Osteocyte (in vitro differentiated cells): ENCODE measurements at places on chromosomes 13 and 19.

GRCh38 chr19:2166741-2167738, 3.3 kb downstream of the DOT1L start:
- no peak for DNase-seq

- DNase-seq = no peak
These were observed 96.3 kb upstream of the TNFSF11 start for GRCh38 chr13:42477596-42478190.

DNA sequence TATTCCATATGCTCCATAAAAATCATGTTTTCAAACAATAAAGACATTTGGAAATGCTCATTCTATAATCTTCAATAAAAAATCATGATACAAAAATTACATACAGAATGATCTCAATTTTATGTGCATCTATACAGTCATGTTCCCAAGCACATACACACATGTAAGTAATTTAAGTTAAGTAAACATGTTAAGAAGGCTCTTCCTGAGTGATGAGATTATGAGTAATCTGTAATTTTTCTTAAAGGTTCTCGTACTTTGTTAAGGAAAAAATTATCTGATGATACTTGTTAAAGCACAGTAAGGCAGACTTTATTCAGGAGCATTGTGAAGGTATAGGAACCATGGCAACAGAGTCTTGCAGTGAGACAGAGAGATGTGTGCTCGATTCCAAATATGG, 30.0 kb upstream of the DLEU7 start:
- no peak for DNase-seq

DNA sequence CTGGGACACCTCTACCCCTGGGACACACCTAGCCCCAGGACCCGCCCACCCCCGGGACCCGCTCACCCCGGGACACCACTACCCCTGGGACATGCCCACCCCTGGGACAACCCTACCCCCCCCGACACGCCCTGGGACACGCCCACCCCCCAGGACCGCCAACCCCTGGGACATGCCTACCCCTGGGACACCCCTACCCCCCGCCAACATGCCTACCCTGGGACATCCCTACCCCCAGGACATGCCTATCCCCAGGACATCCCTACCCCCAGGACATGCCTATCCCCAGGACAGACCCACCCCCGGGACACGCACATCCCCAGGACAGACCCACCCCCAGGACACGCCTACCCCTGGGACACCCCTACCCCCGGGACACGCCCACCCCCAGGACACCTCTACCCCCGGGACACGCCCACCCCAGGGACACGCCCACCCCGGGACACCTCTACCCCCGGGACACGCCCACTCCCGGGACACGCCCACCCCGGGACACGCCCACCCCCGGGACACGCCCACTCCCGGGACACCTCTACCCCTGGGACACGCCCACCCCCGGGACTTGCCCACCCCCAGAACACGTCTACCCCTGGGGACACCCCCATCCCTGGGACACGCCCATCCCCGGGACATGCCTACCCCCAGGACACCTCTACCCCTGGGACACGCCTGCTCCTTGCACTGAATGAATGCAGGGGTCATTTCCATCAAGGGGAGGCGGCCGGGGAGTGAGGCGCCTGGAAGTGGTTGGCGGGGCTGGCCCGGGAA, 32.3 kb downstream of the ADPRHL1 start:
- DNase-seq = no peak

DNA sequence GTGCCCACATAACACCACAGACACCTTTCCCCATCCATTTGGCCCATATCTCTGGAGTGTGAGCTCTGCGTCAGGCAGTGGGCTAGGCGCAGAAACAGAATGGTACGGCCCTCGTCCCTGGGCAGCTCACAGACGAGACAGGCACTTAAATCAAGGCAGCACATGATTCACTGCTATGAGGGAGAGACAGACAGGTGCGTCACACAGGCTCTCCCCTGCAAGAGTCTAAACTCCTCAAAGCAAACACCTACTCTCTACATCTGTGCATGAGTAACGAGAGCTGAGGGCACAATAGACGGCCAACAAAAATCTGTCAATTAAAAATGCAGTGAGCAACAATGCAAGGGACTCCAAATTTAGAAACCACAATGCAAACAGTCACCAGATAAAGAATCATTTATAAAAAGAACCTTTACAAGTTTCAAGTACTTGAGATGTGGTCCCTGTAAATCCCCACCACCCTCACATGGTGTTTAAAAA, 348.9 kb downstream of the UQCRFS1 start:
- DNase-seq = no peak

- no peak for DNase-seq
These were observed 29.2 kb downstream of the ONECUT3 start for GRCh38 chr19:1782521-1782920.

DNA sequence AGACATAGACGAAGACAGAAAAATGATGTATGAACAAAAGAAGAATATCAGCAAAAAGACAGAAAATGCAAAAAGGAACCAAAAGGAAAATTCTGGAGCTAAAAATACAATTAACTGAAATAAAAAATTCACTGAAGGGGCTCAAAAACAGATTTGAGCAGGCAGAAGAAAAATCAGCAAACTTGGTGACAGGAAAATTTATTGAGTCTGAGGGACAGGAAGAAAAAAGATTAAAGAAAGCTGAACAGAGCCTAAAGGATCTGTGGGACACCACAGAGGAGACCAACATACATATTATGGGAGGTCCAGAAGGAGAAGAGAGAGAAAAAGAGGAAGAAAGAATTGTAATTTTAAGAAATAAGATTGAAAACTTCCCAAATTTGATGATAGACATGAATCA, 7.4 kb upstream of the LSR start:
- no peak for DNase-seq

DNA sequence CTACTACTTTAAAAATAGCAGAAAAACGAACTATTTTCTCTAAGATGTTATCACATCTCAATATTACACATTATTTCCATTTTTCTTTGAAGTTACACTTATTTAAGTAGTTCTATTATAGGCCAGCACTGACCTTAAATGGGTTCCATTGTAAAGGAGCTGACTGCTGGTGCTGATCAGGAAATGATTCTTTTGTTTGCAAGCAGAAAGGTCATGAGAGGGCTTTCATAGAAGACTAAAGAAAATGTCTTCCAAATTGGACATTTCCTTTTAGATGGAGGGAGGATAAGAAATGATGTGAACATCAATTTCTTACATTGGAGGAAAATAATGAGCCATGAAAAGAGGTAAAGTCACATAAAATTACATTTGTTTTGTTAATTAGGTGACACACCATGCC, 96.2 kb downstream of the SUCLA2 start:
- DNase-seq = no peak

- DNase-seq = no peak
These were observed 11.2 kb downstream of the FBN3 start for GRCh38 chr19:8138201-8138600.

GRCh38 chr19:5492635-5493409, 37.6 kb downstream of the ZNRF4 start:
- DNase-seq = no peak

DNA sequence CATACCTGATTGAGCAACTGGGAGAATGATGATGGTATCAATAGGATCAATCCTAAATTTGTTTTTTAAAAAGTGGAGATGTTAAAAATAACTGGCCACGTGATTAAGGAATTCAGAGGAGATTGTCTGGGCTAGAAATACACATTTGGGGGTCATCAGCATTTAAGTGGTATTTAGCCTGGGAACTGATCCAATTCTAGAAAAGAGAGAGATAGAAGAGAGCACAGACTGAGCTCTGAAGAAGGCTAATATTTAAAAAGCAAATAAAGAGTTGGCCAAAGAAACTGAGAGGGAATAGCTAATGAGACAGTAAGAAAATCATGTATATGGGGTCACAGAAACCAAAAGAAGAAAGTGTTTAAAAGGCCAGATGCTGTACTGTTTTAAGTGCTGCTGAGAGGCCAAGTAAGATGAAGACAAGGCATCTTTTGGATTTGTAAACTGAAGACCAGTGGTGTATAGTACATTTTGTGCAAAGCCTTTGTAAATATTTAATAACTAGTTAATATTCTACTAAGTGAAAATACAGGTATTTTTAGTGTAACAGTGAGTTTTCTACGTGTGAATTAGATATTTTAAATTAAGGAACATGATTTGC, 40.2 kb downstream of the UBL3 start:
- DNase-seq = no peak

DNA sequence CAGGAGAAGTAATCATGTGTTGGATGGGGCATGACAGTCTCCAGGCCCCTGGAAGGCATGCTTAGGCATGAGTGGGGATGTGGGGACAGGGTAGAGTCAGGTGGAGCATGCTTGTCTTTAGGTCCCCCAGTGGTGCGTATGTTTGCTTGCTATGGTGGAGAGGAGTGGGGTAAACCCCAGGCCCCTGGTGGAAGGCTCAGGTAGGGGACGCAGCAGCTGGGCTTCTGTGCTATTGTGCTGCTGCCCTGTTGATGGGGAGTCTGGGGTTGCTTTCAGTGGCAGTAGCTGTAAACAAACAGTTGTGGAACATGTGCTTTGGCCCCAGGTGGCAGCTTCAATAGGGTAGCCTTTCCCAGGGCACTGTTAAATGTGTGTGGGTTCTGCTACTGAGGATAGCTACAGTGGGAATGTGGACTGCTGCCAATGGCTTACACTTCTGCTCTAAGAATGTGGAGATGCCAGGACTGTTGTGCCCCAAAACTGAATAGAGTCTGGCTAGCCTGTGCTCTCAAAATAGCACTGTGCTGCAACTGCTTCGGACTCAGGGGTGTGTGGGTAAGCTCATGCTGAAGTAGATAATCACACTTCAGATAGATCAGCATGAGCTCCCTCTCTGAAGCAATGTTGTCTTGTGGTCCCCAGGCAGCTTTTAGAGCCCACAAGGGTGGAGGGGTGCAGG, 1257.3 kb downstream of the DIAPH3 start:
- no peak for DNase-seq

DNA sequence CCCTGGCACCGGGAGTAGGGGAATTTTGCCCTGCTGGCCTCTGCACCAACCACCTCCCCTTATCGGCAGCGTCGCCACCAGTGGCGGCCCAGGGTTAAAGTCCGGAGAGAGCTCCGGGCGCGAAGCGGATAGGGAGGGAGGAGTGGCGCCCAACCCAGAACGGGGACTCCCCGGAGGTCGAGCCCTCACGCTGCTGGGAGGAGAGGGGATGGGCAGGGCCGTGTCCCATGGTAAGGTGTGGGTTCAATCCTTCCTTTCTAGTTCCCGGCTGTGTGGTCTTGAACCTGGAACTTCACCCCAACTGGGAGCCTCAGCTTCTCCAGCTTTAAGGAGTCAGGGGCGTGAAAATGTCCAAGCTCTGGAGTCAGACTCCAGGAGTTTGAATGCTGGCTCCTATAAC, 23.3 kb upstream of the BCL3 start:
- no peak for DNase-seq

DNA sequence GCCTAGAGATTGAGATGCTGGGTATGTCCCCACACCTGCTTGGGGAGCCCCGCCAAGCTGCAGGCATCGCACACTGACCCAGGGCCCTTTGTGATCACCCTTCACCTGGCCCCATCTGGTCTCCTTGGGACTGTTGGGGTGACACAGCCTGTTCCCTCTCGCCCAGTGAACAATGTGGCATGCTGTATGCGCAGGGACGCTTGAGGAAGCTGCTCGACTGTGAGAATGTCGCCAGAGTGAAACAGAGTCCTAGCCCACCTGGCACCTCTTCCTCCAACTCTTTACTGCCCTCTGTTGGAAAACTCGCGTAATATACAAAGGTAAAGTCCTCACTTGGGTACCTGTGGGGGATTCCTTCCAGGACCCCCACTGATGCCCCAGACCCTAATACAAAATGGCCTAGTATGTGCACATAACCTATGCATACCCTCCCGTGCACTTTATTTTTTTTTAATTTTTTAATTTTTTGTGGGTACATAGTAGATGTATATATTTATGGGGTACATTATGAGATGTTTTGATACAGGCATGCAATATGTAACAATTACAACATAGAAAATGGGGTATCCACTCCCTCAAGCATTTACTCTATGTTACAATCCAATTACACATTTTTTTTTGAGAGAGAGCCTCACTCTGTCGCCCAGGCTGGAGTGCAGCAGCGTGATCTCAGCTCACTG, 9.0 kb downstream of the BLOC1S3 start:
- DNase-seq = no peak

- no peak for DNase-seq
These were observed 56.5 kb downstream of the ARHGEF7 start for GRCh38 chr13:111171629-111172028.

- DNase-seq = no peak
These were observed 16.9 kb downstream of the ERCC5 start for GRCh38 chr13:102862624-102863210.

- DNase-seq = no peak
These were observed 12.7 kb downstream of the EHD2 start for GRCh38 chr19:47725759-47726401.

- no peak for DNase-seq
These were observed 117.6 kb upstream of the SOX1 start for GRCh38 chr13:111949311-111949710.

DNA sequence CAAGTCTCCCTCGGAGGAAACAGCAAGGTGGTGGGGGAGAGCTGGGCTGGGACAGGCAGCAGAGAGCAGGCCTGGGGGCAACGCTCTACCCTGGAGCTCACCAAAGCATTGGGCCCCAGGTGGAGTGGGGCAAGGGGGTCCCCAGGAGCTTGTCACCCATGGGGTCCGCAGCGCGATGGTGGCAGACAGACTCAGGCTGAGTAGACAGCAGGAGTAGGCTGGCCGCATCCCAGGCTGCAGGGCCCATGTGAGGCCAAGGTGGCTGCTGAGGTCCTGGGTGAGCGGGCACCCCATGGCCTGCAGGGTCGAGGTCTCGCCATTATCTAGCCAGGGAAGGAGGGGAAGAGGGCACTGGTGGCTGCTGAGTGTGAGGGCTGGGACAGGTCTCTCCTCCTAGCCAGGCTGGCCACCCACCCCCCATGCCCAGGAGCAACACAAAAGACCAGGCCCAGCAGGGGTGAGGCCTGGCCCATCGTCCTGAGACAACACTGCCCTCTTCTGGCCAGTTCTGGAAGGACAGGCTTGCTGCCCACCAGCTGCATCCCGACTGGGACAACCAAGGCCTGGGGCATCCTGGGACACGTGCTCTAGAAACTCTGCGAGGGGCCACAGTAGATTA, 33.1 kb downstream of the CEBPG start:
- DNase-seq = peak; percentile 91

- no peak for DNase-seq
These were observed 16.2 kb upstream of the FOXO1 start for GRCh38 chr13:40682449-40683240.

- no peak for DNase-seq
These were observed 52.4 kb upstream of the UBL3 start for GRCh38 chr13:29902632-29903305.

- DNase-seq = no peak
These were observed 5.1 kb upstream of the FXYD5 start for GRCh38 chr19:35149463-35149862.

GRCh38 chr13:26255691-26256277, 1.9 kb downstream of the CDK8 start:
- no peak for DNase-seq
